NCI-H1417 treated with DMSO at 0.1 percent for 48 hours (cell line): ENCODE measurements at places on chromosomes 1 and 21.

- no peak for DNase-seq
Measured at GRCh38 chr21:17414766-17415165, 98.1 kb upstream of the CXADR start.

GRCh38 chr1:10056599-10056987, 23.8 kb downstream of the UBE4B start:
- DNase-seq, result no peak

- DNase-seq, result no peak
Measured at GRCh38 chr1:174209347-174210187, 50.2 kb downstream of the RABGAP1L start.

DNA sequence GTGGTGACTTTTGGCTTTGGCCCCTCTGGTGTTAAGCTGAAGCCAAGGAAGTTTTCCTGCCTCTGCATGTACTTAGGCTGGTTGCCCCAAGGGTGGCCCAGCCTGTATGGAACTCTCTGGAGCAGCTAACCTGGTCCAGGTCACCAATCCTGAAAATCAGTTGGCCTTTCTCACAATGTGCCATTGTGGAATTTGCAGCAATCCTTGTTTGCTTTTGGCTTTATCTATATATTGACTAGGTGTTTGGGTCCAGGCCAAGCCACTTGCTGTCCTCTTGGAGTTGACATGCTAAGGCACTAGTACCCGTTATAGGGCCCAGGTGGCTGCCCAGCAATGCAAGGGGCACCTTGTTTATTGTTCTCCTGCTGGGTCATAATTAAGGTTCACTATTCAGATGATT, 124.6 kb downstream of the CAMTA1 start:
- no peak for DNase-seq

- DNase-seq, result no peak
Measured at GRCh38 chr1:245126530-245126929, 28.3 kb upstream of the KIF26B start.

GRCh38 chr1:87151500-87152421, 176.9 kb upstream of the LMO4 start:
- DNase-seq, result no peak

DNA sequence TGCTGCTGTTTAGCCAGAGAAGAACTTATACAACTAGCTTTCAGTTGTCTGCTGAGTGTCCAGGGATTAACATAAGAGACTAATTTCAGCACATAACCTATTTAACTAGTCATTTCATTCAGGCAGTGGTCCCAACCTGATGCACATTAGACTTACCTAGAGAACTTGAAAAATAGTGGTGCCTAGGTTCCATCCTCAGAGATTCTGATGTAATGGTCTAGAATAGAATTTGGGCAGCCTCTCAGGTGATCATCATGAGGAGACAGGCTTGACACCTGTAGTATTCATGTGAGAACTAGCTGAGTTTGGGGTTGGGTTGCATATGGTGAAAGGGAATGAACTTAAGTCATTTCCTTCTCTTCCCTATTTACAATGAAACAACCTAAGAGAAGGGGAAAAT, 24.8 kb downstream of the CNST start:
- no peak for DNase-seq

DNA sequence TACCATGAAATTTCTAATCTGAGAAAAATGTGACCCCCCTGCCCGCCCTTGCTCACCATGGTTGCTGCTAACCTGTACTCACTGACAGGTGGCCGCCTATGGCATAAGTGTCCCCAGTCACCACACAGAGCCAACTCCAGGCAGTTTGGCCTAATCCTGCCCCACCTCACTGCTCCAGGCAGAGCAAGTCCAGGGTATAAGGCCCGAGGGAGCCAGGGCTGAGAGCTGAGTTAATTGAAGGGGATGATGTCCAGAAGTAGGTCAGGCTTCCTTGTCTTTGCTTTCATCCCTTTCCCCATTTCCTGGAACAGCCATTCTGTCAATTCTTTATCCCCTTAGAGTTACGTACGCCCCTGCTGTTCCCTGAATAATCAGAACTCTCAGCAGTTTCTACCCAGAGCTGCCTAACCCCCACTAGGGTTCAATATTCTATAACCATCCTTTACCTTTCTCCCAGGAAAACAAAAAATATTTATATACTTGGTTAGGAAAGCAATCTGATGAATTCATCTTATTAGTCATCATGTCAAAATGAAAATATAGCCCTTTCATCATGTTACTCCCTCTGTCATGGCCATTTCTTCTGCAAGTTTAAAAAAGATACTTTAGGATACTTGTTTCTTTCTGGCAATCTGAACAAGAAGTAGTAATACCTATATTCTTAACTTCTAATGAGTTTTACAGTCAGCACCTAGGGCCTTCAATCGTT, 29.4 kb upstream of the CD101 start:
- DNase-seq, result no peak

DNA sequence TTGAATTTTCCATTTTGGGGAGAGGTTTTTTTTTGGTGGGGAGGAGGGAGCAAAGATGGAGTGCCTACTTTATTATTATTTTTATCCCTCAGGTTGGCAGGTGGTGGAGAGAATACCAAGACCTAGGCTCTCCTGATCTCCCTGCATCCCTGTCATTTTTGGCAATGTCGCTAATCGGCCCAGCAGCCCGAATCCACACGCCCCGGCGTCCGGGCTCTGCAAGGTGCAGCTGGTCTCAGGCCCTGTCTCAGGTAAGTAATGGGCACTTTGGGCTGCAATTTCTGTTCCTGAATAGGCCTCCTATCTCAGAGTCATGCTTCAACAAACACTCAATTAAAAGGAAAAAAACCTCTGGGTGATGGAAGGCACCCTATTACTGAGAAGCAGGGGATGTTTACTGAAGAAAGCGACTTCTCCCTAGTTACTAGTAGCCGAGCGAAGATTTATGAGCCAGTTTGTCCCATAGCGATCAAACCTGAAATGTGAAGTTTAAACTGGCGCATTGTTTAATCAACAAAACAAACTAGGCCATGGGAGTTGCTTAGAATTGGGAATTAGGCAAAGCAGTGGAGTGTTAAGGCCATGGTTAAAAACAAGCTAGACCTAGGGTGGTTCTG, 137.8 kb downstream of the RWDD3 start:
- DNase-seq, result peak; percentile 61

GRCh38 chr21:35149698-35150097, 100.6 kb upstream of the RUNX1 start:
- no peak for DNase-seq

GRCh38 chr21:41235201-41235600, 67.2 kb downstream of the BACE2 start:
- no peak for DNase-seq

GRCh38 chr1:41864471-41865040, 54.2 kb downstream of the HIVEP3 start:
- no peak for DNase-seq

DNA sequence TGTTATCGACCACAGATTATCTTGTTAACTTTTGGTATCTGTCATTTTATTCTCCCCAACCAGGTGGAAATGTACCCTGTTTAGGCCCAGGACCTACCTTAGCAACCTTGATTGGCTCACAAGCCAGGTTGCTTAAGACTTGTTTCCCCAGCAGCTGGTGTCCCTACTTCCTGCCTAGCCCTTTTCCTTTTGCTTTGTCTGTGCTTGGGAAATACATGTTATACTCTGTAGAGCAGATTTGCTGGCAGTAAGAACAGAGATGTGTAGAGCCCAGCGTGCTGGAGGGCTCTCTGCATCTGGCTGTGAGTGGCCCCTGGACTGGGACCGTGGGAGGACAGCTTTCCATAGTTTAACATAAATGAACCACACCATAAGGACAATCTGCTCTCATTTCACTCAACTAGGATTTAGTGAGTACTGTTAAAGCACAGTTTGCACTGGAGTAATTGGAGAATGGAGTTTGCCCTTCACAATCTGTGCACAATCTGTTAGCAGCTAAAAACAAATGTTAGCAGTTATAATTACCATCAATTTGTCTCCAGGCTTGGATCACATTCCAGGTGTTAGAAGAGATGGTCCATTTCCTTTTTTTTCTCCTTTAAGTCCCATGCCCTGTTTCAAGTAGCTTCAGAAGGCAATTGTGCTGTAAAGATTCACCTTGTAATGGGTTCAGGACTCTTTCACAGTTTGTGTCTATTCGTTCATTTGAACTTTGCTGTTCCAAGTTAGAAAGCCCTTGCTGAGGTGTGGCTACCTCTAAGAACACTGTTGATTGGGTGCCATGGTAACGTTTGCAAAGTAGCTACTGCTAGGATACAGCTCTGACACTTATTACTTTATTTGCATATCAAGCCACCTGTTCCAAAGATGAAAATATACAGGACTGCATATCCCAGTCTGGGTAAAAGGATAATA, at the start of gene APOBEC4:
TSS of gene APOBEC4 (minus strand) at position 770 of the 915 bp plus-strand sequence. CDS start 4,535 bp downstream, outside the sequence.
- peak; percentile 13 for DNase-seq

DNA sequence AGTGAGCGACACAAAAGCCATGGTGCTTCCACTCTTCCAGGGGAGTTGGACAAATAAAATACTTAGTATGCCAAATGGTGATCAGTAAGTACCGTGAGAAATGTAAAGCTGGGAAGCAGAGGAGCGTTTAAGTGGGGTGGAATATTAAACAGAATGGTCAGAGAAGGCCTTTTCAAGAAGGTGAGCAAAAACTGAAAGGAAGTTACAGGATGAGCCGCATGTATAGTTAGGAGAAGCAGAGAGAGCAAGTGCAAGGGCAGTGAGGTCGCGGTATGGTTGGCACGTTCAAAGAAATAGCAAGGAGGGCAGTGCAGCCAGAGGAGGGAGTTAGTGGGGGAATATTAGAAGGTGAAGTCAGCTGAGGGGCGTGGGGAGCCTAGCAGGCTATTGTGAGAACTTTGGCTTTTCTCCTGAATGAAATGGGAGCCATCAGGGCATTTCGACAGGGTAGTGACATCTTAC, 748 bp upstream of the ATP6V0B start:
- no peak for DNase-seq

- no peak for DNase-seq
Measured at GRCh38 chr1:8663915-8664329, 153.5 kb downstream of the RERE start.

DNA sequence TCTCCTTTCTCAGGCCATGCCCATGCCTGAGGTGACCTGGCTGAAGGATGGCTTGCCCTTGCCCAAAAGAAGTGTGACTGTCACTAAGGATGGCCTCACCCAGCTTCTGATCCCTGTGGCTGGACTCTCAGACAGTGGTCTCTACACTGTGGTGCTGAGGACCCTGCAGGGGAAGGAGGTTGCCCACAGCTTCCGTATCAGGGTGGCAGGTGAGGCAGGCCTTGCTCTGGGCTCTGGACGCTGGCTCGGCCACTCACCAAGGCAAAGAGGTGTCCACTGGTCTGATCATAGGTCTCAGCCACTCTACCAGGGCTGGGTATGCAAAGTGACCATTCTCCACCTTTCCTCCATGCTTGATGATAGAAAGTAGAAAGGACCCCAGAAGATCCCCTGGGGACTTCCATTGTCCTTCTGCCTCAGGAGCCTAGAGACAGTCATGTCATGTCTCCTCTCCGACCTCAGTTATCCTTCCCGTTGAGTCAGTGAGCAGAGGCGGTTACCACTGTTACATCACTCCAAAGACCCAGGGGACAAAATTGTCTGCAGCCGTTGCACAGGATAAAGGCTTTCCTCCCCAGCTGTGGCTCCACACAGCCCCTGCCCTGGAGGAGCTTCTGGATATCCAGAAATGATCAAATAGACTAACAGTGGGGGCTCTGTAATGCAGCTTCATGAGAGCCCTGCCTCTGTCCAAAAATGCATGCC, 34.2 kb downstream of the IGFN1 start:
- DNase-seq, result no peak

DNA sequence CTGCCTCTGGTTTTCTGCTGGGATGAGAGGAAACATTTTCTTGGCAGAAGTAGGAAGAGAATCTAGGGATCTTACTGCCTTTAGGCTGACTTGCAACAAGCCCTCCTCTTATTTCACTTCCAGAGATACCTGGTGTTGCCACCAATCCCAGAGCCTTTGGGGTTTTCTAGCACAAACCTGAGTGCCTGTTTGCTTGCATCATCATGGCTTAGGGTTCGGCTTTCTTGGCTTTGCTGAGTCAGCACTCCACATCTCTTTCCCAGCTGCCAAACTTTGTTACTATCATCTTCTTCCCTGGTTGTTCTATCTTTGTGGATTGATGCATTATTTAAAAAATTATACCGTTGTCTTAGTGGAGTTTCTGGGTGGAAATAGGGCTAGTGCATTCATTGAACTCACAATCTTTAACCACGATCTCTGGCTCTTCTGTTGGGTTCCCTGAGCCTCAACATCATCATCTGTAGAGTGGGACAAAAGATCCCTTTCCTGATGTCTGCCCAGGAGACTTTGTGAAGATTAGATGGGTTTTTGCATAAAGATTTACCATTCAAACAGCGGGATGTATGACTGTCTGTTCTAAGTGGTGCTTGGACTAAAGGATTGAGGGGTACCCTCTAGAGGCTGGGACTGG, 76.6 kb upstream of the SELENON start:
- no peak for DNase-seq

DNA sequence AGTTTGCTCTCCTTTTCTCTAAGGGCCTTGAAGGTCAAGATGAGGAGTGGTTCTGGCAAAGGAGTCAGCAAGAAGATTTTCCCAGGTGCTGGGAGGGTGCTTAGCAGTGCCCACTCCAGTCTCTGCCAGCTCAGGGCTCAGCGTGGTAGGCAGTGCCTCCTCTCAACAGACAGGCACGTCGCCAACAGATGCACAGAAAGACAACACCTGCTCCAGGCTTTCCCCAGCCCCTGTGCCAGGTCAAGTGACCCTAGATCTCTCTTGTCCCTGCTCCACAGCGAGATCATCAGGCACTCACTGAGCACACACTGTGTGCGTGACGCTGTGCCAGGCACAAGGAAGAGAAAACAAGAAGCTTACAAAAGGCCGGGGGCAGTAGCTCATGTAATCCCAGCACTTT, 86.0 kb downstream of the CASZ1 start:
- DNase-seq, result no peak
